ENCODE measurements at places on chromosomes 16 and 17.
A peak's percentile ranks its signal among the peaks of the same experiment; 100 is the strongest.

DNA sequence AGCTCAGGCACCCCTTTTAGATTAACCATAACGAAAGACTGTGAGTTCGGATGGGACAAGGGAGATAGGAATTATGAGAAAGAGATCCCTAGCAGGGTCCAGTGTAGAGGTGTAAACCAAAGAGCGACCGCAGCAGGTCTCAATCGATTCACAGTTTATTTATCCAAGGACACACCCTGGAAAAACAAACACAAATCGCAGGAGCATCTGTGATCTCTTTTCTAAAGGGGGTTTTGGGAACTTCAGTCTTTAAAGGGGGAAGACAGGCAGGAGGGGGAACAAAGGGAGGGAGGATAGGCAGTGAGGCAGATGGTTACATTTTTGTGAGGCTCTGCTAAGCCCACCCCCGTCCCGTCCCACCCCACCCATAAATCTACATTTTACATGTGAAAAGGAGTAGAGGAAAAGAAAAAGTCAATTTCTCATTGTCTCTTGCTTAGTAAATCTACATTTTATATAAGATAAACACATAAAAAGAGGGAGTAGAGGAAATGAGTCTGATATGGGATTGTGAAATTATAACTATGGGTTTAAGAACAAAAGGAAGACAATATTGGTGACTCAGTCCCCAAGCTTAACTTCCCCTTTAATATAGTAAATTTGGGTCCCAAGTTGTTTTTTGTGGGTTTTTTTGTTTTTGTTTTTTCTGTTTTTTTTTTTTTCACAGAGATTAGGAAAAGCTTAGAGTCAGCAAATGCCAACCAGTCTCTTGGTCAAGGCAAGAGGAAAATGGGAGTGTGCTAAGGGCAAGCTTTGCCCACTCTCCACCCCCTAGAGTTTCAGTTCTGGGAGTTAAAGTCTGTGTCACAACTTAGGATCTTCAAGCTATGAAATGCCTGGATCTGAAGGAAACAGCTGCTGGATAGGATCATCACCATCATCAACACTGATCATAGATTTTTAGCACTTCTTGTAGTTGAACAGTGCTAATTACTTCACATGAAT lies 160.9 kb upstream of the CDH5 start:
- no peak for DNase-seq

GRCh38 chr17:61158376-61158775 lies 241.3 kb upstream of the TBX2 start:
- DNase-seq: no peak

DNA sequence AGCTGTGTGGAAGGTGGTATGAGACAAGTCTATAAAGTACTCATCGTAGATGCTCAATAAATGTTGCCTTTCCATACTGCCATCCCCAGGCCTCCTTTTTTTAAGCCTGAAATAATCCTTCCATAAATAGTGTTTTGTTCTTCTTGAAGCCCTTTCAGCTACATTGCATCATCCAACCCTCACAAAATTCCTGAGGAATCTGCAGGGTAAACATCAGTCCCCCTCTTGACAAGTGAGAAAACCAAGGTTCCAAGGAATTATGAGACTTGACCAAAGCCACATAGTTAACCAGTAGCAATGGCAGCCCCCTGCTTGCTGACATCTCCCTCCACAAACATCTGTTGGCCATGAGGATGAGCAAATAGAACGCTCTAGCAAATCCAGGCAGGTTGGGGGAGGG lies 89.7 kb upstream of the CCL1 start:
- no peak for DNase-seq

DNA sequence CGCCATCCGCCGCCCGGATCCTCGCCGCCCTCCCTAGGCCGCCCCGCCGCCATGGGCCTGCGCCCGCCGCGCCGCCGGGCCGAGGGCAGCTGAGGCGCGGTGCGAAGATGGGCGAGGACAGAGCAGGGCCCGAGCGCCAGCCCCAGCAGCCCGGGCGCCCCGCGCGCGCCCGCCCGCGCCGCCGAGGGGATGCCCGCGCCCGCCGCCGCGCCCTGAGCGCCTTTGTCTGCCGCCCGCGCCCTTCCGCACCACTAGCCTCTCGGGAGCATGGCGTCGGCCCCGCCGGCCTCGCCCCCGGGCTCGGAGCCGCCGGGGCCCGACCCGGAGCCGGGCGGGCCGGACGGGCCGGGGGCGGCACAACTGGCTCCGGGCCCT lies 278 bp downstream of the RAB11FIP3 start:
- DNase-seq: no peak

- DNase-seq: peak; percentile 43
Measured at GRCh38 chr16:88633684-88634140, 4.7 kb upstream of the IL17C start.

DNA sequence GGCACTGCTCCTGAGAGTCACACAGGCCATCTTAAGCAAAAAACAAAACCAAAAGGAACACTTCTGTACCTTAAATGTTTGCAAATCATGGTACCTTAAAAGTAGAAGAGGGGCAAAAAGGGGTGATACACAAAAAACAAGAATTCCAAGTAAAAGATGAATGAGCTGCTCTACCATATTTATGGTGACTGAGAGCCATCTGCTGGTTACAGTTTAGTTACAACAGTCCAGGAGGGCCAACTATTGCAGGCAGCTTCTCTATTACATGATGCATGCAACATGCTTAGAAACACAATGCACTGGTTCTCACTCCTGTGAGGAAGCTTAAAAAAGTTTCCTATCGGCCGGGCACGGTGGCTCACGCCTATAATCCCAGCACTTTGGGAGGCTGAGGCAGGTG lies 53.5 kb downstream of the STX8 start:
- no peak for DNase-seq

DNA sequence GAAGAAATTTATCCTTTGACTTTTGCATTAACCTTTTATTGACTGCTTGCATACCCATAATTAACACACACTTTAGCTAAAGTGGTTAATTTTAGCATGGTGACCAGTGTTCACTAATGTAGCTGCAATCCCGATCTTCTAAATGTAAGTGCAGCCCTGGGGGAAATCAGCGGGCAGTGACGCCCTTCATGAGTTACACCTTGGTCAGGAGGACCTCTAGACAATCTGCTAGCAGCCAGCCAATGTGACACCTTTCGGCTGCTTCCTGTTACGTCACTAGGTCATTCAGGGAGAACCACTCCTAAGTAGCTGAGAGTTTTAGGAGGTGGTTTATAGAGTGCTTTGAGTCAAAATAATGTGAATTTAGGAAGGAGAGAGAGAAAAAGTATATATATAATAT lies 180.5 kb downstream of the IRX3 start:
- no peak for DNase-seq

GRCh38 chr17:60422162-60422665 lies at the start of gene CHCT1:
Gene CHCT1, plus strand, starts transcription at chr17:60422489. Its CDS starts 104 bp downstream, at chr17:60422593.
- no peak for DNase-seq

- DNase-seq: no peak
Measured at GRCh38 chr17:29121442-29121841, 58.8 kb downstream of the MYO18A start.

DNA sequence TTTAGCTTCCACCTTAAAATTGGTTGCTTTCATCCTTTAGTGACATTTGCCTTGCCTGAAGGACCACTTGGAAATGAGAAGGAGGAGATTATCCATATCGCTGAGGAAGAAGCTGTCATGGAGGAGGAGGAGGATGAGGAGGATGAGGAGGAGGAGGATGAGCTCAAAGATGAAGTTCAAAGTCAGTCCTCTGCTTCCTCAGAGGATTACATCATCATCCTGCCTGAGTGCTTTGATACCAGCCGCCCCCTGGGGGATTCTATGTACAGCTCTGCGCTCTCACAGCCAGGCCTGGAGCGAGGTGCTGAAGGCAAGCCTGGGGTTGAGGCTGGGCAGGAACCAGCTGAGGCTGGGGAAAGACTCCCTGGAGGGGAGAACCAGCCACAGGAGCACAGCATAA lies 11.5 kb upstream of the TMEM106A start:
- no peak for DNase-seq

GRCh38 chr17:82905130-82905529 lies 65.3 kb upstream of the ZNF750 start:
- no peak for DNase-seq

- DNase-seq: no peak
Measured at GRCh38 chr17:70343114-70343513, 173.8 kb downstream of the KCNJ2 start.

DNA sequence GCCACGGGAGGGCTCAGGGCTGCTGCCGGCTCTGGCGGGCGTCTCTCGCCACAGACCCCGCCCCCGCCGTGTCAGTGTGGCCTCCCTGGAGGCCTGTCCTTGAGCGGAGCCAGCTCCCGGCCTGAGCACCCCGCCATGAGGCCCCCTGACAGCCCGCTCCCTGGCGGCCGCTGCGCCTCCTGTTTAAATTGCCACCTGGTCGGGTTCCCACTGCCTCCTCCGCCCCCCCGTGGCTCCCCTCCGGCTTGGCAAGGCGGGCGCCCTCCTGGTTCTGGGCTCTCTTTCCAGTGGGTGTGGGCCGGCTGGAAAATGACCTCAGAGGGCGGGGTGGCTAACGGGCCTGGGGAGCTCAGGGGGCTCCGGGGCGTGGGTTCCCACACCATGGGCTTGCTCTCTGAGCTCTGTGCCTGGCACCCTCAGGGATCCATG lies 42.1 kb upstream of the SSTR5 start:
- DNase-seq: no peak

- no peak for DNase-seq
Measured at GRCh38 chr17:78608122-78608803, 31.1 kb upstream of the DNAH17 start.

DNA sequence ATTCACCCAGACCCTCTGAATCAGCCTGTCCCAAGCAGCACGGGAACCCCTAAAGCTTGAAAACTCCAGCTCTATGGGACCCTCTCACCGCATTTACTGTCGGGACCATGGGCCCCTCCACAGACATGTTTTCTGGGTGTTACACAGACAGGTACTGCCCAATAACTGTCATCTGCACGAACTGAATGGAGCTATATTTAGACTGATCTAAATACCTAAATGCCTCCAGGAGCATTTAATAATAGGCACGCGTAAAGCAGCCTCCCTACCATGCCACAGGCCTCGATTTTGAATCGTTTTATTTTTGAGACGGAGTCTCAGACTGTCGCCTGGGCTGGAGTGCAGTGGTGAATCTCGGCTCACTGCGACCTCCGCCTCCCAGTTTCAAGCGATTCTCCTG lies 49.7 kb downstream of the EMP2 start:
- no peak for DNase-seq

DNA sequence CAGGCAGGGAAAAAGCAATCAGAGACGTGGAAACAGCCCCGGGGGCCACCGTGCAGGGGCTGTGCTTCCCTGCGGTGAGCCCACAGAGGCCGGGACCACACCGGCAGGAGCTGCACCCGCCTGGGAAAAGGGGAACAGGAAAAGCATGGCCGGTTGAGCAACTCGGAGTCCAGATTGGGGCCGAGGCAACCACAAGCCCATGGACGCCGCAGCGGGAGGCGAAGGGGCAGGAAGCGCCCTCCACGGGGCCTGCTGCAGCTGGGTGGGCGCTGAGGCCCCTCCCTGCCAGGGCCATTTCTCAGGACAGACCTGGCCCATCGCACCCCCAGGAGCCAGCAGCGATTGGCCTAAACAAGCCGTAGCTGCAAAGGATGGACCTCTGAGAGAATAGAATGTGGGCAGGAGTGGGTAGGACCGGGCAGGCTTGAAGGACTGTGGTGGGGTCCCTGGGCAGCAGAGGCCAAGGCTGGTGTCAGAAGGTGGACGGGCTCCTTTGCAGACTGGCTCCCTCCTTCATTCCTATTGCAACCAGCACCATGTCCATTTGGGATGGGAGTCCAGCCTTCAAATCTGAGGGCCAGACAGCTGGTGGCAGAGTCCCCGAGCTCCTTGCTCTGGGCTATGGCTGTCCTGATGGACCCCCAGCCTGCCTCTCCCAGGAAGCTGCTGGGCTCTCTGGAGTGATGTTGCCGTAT lies 30.4 kb downstream of the COX4I1 start:
- DNase-seq: no peak

- no peak for DNase-seq
Measured at GRCh38 chr17:40550608-40551007, 14.7 kb downstream of the CCR7 start.

- peak; percentile 88 for DNase-seq
Measured at GRCh38 chr17:7336240-7337175, at the start of gene ACAP1. Gene ACAP1, plus strand, starts transcription at chr17:7336529. Its CDS starts 206 bp downstream, at chr17:7336735.

GRCh38 chr16:79407005-79407404 lies 193.5 kb downstream of the MAF start:
- DNase-seq: no peak

DNA sequence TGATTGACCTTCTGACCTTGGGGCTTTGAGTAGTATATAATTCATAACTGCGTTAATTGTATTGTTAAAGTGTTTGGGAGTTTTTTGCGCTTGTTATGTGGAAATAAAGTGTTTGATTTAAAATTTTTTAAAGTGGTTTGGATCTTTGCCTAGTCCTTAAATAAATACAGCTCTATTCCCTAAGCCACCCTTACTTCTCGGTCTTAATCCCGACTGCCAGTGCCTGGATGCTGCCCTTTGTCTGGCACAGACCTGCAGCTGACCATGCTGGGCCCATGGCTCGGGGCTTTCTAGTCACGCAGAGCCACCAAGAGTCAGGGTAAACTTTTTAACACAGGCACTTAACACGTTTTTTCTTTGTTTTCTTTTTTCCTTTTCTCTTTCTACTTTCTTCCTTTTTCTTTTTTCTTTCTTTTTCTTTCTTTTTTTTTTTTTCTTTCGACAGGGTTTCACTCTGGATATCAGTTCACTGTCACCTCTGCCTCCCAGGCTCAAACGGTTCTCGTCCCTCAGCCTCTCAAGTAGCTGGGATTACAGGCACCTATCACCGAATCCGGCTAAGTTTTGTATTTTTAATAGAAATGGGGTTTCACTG lies 19.6 kb upstream of the SLC5A11 start:
- no peak for DNase-seq

- DNase-seq: no peak
Measured at GRCh38 chr16:72198021-72198711, 26.2 kb upstream of the PMFBP1 start.

GRCh38 chr16:78655331-78656113 lies 556.1 kb downstream of the WWOX start:
- DNase-seq: no peak

DNA sequence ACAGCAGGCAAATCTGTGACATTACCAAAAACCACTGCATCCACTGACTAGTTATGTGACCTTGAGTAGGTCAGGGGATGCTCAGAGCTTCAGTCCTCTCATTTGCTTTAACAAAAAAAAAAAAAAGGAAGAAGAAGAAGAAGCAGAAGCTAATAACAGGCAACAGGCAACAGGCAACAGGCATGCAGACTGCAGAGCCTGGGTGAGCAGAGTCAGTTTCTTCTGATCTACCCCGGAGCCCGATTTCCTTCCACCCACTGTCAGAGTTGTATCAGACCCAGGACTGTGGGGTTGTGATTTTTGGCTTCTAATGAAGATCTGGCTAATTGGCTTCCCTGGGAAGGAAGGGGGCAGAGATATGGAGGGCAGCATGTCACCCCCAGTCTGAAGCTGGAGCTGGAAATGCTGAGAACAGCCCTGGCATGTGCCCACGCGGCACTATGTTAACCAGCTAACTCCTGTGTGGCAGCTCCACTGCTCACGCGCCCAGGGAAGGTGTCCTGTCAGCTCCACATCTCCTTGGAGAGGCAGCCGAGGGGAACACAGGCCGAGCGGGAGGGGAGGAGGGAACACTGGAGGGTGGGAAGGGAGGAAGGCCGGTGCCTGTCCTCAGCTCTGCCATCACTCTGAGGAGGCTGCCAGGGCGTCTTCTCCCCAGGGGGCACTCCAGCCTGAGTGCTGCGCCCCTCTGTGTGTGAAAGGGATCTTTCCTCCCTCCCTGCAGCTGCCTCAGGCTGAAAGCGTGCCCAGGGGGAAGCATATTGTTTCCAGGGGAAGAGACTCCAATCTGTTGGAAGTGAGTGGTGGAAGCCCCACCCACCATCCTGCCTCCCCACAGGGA lies 17.6 kb downstream of the SRCIN1 start:
- DNase-seq: no peak

- no peak for DNase-seq
Measured at GRCh38 chr16:84643180-84643583, 5.1 kb upstream of the KLHL36 start.

Data from stimulated activated CD4-positive, alpha-beta T cell treated with anti-CD3 and anti-CD28 coated beads, Interleukin-15, amount 100 ng/mL, for 48 hours (primary cell).